ENCODE measurements at places on chromosomes 5 and 9.

- DNase-seq = peak; percentile 61
Observed at GRCh38 chr9:36091026-36091953, 45.2 kb upstream of the GLIPR2 start.

DNA sequence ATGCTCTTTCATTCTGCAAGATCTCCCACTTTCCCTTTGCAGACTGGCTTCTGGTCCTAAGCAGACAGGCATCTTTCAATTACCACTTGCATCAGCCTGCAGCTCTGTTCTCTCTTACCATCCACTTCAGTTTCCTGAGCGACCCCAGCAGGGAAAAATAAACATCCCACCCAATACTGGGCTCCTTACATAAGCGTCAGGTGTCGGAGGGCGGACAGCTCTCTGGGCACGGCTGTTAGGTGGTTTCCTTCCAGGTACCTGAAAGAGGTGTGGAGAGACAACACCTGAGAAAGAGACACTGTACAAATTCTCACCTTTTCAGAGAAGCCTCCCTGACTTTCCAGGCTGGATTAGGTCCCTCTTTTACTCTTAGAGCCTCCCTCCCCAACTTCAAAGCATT lies 145.1 kb upstream of the PANK3 start:
- DNase-seq = no peak

- DNase-seq = no peak
Observed at GRCh38 chr5:170445936-170446335, 56.8 kb upstream of the KCNMB1 start.

DNA sequence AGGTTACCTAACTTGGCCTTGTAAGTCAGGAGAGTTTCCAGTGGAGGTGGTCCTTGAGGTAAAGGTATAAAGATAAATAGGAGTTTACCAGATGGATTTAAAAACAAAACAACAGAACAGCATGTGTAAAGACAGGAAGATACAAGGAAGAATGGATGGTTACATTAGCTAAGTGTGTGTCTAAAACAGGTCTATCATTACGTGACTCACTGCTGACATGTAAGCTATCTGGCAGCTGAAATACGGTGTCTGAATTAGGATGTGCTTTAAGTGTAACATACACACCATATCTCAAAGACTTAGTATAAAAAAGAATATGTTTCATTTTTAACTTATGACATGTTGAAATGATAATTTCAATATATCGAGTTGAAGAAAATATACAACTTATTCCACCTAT lies 405.1 kb upstream of the ADAMTSL1 start:
- no peak for DNase-seq

DNA sequence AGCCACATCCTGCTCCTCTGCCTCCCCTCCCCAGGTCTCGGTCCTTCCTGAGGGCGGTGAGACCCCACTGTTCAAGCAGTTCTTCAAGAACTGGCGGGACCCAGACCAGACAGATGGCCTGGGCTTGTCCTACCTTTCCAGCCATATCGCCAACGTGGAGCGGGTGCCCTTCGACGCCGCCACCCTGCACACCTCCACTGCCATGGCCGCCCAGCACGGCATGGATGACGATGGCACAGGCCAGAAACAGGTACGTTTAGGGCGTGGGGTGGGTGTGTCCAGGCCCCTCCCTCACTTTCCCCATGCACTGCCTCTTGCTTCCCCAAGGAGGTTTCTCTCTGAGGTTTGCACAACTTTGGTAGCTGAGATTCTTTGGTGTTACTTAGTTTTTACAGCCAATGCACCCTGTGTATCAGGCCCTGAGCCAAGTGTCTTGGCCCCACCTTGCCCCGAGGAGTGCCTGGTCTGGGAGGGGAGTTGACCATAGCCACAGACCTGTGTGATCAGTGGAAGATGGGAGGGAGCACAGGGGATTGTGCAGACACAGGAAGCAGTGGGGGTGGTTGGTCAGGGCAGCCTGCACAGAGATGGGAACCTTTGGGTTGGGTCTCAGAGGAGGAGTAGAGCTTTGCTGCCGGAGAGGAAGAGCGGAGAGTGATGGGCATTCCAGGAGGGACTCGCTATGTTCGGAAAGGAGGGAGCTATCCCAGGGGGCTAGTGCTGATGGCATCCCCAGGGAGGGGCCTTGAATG lies 50.8 kb downstream of the GSN start:
- DNase-seq = no peak

GRCh38 chr5:151550146-151550545 lies 41.0 kb downstream of the FAT2 start:
- DNase-seq = no peak

DNA sequence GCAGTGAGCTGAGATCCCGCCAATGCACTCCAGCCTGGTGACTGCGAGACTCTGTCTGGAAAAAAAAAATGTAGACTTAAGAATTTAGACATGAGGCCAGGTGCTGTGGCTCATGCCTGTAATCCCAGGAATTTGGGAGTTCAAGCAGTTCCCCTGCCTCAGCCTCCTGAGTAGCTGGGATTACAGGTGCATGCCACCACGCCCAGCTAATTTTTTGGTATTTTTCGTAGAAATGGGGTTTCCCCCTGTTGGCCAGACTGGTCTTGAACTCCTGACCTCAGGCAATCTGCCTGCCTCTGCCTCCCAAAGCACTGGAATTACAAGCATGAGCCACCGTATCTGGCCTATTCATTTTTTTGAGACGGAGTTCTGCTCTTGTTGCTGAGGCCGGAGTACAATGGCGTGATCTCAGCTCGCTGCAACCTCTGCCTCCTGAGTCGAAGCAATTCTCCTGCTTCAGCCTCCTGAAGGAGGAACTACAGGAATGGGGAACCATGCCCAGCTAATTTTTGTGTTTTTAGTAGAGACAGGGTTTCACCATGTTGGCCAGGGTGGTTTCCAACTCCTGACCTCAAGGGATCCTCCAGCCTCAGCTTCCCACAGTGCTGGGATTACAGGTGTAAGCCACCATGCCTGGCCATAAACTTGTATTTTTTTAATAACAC lies 14.0 kb downstream of the DDX46 start:
- DNase-seq = no peak

DNA sequence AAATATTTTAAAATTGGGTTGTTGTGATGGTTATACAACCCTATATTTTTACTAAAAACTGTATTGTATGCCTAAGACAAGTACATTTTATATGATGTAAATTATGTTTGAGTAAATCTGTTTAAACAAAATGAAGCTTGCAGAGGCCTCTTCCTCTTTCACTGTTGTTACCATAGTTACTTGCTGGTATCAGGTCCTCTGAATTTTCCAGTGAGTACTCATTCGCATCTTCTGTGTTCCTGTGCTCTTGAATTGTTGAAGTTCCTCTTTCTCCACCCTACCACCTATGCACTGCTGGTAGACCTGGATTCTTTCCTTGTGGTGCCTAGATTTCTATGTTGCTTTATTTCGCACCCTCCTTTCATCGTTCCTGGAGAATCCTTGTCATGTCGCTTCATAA lies 938.5 kb upstream of the ACO1 start:
- DNase-seq = no peak

DNA sequence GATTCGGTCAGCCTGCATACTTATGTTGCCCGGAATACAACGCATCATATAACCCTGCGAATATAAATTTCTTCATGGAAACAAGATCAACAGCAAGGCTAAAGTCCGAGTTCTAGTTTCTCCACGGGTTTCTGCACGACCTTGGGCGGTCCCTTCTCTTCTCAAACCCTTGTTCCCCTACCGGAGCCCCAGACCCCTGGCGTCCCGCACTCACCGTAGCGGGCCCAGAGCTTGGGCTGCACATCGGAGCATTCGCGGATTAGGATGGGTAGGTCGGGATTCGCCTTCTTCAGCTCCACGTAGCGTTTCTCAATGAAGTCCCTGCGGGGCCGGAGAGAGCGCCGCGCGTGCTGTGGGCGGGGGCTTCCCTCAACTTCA lies 399 bp downstream of the NDUFA2 start:
- no peak for DNase-seq

DNA sequence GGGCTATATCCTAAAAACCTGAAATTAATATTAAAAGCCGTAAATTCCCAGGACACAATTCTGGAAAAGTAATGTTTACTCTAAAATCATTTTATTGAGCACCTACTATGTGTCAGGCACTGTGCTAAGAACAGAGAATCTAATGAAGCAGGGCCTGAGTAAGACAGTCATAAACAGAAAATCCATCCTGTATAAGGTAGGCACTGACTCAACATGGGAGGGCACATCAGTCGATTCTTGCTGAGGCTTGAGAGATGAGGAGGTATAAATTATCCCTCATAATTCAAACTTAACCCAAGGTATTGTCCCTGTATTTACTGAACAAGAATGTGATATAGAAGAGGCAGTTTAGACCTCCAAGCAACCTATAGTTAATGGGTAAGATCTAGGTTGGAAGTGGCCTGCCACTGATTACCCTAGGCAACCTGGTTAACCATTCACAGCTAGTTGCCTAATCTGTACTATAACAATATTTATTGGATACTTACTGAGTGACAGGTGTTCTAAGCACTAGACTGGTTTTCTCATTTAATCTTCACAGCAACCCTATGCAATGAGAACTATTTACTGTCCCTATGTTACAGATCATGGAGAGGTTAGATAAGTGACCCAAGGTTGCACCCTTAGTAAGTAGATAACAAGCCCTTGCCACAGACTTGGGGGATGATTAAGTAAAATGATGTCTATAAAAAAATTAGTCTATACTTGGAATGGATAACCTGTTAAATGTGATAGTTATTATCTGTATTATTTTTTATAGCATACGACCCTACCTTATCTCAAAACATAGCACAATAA lies 317.7 kb downstream of the PDE4D start:
- no peak for DNase-seq

GRCh38 chr5:33470544-33470943 lies 29.8 kb downstream of the TARS1 start:
- peak; percentile 33 for DNase-seq

DNA sequence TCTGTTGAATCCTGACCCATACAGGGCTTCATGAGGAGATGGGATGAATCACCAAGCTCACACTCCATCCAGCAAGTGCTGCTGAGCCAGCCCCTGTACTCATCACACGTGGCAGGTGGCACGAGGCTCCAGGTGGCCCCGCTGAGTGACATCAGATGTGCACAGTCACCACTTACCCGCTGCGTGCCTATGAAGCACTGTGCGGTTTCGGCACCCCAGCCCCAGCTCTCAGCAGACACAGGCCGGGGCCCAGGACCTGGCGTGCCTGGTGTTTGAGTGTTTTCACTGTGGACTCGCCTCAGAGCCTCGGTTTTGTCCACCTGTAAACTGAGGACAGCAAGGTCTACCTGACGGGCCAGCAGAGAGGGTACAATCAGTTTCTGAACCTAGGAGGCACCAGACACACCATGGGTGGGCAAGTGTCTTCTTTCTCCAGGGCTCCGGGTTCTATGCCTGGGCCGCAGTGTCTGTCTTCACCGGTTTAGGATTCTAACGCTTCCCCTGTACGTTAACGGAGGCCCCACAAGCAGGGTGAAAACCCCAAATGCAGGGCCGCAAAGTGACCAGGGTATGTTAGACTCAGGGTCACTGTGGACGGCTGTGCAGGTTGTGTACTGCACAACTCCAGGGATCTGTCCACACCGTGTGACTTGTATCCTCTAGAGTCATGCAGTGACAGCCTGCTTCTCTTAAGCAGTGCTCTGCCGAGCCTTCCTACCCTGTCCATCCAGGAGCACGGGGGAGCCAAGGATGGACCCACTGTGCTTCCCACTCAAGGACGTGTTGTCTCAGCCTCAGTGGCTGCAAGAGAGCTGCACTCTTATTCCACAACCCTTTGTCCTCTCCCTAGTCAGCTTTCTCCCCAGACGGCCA lies 44.3 kb upstream of the COL5A1 start:
- DNase-seq = peak; percentile 69

DNA sequence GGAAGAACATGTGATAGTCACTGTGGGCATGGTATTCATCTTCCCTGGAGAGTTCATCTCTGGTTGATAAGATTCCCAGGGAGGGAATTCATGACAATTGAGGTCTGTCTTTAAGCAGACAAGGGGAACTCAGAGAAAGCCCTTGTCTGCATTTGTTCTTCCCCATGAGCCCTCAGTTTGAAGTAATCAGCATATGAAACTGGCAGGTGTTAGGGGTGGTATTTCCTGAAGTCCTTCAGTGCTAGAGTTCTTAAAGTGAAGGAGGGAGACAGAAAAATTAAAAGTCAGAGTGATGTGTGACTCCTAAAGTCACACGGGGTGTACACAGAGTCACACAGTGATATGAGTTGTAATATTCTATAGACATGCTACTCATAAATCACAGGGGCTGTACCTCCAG lies 60.6 kb upstream of the SYK start:
- DNase-seq = no peak

DNA sequence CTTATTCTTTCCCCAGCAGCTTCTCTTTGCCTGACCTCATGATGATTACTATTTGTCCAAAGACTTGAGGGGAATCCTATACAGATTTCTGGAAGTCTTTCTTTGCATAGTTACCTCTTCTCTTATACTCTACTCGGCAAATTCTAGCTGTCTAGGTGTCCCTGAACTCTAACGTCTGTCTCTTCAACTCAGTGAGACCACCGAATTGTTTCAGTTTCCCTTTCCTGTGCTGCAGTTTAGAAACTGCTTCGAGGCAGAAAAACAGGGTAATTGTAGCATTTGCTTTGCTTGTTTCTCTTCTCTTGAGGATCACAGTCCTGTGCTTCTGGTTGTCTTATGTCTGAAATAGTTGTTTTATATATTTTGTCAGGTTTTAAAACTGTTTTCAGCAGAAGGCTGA lies 14.8 kb downstream of the LVRN start:
- DNase-seq = no peak

DNA sequence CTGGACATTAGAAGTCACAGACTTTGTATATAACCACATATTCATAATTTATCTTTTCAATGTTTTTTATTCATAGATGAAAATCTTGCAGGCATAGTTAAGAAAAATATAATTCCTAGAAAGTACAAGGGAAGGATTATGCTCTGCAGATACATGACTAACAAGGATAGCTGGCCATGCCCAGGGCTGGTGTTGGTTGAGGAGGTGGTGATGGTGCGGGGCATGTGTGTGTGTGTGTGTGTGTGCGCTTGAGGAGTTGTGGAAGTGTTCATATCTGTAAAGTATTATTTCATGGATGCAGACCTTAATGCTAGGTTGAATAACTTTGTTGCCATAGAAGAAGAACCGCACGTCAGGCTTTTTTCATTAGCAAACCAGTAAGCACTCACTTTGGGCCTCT lies 1.3 kb downstream of the S1PR3 start:
- DNase-seq = no peak

GRCh38 chr9:99011161-99011709 lies 67.5 kb downstream of the COL15A1 start:
- DNase-seq = peak; percentile 62

DNA sequence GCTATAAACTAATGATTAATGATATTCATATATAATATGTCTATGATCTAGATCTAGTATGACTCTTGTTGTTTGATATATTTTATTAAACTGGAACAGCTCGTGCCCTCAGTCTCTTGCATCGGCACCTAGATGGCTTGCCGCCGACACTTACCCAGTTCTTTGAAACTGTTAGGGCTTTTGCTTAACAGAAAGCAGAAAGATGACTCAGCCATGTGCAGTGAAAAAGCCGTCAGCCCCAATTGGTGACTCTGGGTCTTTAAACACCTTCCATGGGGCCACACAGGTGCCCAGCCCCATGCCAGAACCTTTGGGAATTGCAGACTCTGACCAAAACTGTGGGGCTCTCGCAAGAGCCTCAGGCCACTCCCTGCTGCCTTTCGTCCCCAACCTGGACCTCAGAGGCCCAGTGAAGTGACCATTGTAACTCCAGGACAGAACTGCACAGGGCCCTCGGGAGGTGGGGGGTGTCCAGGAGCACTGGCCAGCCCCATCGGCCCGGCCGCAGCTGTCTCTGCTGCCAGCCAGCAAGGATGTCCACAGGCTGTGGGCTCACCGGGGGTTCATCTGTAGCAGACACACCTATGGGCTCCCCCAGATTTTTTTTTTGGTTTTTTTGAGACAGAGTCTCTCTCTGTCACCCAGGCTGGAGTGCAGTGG lies 7.8 kb downstream of the LCN10 start:
- no peak for DNase-seq

GRCh38 chr5:90853750-90854149 lies 295.2 kb downstream of the ADGRV1 start:
- DNase-seq = no peak
